ENCODE measurements at places on chromosomes 7 and 10. TPM values are rescaled to one million over a fixed set of nuclear protein-coding genes. Genes with fewer than 3 reads are reported as not detected.

- no peak overlapping the region for H3K27ac ChIP-seq
- DNase-seq: peak; percentile 20
- H3K4me1 ChIP-seq: peaks cover 2% of the 10 kb centered on the region
- H3K4me3 ChIP-seq: no peak overlapping the region
- no peaks in the 10 kb centered on the region for H3K36me3 ChIP-seq
These were observed 279.7 kb downstream of the CCSER2 start for GRCh38 chr10:84608126-84608525.

GRCh38 chr10:612696-613095 lies 76.8 kb downstream of the DIP2C start:
- peaks cover 8% of the 10 kb centered on the region for H3K4me1 ChIP-seq
- no peak overlapping the region for H3K27ac ChIP-seq
- H3K36me3 ChIP-seq: no peaks in the 10 kb centered on the region
- no peak for DNase-seq
- peaks cover 6% of the 10 kb centered on the region for H3K27me3 ChIP-seq
- H3K4me3 ChIP-seq: no peak overlapping the region

DNA sequence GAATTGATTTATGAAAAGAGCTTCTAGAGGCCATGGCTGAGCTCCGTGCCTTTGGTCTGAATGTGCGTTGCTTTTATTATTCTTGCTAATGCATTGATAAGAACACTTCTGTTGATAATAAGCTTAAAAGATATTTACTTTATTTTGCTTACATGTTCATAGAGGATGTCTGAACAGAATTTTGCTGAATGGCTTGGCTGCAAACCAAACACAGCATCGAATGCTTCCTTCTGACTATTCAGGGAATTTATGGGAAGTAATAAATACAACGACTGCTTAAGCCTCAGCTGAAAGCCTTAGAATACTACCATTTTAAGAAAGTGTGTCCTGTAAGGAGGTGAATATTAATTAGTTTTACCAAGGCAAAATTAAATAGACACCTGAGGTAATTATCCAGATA lies 643.5 kb upstream of the POT1 start:
- H3K27me3 ChIP-seq: no peaks in the 10 kb centered on the region
- H3K4me1 ChIP-seq: no peaks in the 10 kb centered on the region
- H3K36me3 ChIP-seq: no peaks in the 10 kb centered on the region
- DNase-seq: no peak

DNA sequence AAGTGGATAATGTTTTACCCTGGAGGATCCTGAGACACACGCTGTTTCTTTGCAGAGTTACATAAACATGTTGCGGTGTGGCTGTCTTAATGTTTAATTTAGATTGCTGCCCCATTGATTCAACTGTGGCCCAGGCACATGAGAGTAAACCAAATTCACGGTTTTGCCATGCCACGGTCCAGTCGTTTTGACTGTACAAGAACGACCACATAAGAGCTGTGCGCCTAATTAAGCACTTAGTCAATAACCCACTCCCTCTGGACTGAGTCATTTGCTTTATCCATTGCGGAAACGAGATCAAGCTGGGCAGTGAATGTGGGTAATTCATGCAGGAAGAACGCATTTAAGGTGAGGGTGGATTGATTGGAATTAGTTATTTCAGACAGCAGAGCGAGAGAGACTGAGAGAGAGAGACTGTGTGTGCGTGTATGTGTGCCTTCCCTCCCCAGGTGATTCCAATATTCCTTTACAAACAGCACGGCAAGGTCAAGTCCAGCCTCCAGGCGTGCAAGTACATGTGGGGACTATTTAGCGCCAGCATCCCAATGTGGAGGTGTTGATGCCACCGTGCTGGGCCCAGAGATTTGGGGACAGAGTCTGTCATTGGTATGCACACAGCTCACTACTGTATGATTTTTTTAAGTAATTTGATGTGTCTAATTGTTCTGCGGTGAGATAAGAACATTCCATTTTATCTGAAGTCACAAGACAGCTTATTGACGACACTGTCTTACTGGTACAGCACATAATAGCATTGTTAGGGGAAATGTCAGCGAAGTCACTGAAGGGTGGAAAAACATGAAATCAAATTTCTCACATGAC lies 8.4 kb upstream of the TEX36 start:
- no peak for DNase-seq
- H3K36me3 ChIP-seq: no peaks in the 10 kb centered on the region
- no peaks in the 10 kb centered on the region for H3K4me1 ChIP-seq

The DPCD gene
- total RNA-seq: 14.4 TPM

The EBLN1 gene
- not detected for total RNA-seq

Measured in activated CD4-positive, alpha-beta memory T cell treated with anti-CD3 and anti-CD28 coated beads for 36 hours (primary cell).